Effector memory CD4-positive, alpha-beta T cell (primary cell): ENCODE measurements at places on chromosomes 16 and 17.

- no peak for DNase-seq
Measured at GRCh38 chr16:86357950-86358349, 152.4 kb upstream of the FOXF1 start.

DNA sequence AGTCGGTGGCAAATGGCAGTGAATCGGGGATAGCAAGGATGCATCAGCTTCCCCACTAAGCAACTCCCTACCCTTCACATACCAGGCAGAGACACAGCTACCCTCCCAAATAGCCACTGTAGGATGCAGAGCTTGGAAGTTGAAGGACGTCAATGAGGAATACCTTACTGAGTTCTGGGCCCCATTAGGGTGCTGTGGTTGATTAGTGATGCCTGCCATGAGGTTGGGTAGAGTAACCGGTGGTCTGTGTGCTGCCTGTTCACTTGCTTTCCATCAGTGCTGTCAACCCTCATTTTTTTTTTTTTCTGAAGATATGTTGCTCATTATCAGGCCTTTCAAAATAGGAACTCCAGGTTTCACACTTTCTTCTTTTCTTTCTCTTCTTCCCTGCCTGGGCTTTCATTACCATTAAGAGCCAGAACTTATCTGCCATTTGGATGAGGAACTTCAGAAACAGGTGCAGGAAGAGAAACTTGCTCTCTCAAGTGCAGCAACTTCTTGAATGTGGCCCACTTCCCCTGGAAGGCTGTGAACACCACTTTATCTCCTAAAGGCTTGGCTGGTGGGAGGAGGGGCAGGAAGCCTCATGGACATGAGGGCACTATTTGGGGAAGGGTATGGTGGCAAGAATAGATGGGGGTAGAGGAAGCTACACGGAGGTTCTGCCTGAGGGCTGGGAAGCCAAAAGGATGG lies 183.5 kb downstream of the NTN1 start:
- no peak for DNase-seq

DNA sequence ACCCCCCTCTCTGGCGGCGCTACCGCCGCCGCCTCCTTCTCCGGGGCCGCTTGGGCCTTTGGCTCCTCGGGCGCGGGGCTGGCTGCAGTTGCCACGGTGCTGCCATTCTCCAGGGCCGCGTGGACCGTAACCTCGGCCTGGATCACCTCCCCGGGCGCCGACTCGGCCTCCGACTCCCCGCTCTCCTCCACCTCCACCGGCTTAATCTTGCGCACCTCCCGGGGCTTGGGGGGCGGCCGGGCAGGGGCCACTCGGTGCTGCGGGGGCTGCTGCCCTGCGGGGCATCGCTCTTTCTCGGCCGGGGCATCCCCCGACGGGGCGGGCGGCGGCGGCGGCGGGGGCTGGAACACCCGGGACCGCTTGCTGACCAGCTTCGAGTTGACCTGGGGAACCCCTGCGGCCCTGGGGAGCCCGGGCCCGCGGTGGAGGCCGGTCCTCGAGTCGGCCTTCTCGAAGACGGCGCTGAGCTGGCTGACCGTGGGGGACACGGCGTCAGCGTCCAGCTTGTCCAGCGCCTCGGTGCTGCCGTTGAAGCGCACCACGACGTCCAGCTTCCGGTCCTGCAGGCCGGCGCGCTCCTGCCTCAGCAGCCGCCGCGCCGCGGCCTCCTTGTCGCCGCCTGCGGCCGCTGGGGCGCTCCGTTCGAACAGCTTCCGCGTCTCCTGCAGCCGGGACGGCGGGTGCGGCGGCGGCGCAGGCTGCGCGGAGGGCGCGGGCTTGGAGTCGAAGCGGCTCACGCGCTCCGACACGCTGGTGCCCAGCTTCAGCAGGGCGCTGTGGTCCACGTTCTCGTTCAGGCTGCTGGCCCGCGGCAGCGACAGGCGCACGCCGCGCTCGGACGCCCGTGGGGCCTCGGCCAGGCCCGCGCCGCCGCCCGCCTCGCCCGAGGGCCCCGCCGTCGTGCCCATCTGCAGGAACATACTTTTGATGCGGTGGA lies 792 bp downstream of the PPP1R9B start:
- DNase-seq = no peak

- DNase-seq = no peak
Measured at GRCh38 chr16:48901712-48902374, 291.9 kb upstream of the N4BP1 start.

DNA sequence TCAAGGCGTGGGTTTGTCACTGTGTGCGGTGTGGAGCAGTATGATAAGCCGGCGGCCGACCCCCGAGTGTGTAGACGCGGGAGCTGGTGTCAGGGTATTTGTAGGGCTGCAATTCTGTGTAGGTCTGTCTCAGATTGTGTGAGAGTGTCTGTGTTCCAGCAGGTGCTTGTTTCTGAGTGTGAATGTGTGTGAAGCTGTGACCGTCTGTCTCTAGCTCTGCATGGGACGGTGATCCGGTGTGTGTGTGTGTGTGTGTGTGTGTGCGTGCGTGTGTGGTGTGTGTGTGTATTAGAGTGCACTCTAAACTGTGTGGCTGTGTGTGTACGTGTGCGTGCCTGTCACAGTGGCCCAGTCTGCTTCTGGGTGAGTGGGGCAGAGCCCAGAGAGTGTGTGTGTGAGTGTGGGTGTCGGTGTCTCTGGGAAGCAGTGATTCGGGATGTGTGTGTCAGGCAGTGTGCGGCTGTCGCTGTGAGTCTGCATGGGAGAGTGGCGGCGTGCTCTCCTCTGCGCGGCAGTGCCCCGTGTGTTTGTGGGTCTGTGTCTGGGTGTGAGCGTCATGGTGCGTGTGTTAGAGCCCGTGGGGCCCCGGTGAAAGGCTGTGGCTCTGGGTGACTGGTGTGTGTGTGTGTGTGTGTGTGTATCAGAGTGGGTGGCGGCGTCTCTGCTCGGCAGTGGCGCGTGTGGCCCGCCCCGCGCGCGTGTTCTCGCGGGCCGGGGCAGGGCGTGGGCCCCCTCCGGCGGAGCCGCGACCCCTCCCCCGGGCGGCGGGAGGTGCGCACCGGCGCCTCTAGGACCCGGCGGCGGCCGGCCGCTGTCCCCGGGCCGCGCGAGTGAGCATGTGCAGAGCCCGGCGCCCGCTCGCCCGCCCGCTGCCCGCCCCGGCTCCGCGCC lies at the start of gene WSCD1:
WSCD1 (plus strand) TSS at position 841 of the 891 bp plus-strand sequence. CDS start 10,280 bp downstream, outside the sequence.
- no peak for DNase-seq

DNA sequence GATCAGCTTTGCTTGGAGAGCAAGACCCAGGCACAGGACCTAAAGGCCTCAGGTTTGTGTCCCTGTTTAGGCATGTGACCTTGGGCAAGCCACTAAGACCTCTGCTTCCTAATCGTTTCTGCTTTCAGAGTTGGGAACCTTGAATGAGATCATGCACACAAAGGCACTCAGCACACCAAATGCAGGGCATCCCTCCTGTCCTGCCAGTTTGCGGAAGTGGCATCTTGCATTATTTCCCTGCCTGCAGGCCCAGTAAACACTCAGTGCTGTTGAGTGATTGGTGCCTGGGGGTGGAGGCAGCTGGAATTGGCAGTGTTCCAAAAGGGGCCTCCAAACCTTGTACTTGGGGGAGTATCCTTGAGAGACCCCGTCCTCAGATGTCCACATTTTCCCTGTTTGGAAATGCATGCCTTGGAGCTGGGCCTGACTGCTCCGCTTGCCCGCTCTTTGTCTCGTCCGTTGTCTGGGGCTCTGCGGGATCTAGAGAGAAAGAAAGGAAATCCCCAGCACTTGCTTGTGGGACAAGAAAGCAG lies 28.7 kb downstream of the MRM1 start:
- DNase-seq = no peak

DNA sequence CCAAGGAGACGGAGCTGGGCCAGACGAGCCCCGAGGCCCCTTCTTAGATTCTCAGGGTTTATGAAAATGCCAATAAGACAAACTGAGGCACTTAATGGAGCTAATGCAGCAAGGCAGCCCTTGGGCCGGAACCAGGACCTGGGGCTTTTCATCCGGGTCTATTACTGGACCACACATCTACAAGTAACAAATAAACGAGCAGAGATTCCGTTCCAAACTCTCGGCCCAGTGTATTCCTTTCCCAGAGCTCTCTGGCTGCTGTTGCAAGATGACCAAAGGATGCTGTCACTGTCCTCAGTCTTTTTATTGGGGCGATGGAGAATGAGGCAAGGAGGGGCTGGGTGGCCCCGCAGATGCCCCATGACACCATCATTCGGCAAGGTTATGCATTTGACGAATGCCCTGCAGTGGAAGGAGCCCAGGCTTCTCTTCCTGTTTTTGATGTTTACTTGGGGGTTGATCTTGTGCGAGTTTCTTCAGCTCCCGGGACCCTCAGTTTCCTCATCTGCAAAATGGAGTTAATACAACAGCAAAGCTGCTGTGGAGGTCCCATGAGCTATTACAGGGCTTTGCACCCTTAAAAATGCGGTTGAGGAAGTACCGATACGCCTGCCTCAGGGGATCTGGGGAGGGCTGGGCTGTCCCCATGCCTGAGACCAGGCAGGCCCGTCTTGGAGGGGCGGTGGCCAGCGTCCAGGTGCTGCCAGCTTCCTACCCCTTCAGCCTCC lies 1.1 kb upstream of the NTN1 start:
- no peak for DNase-seq

DNA sequence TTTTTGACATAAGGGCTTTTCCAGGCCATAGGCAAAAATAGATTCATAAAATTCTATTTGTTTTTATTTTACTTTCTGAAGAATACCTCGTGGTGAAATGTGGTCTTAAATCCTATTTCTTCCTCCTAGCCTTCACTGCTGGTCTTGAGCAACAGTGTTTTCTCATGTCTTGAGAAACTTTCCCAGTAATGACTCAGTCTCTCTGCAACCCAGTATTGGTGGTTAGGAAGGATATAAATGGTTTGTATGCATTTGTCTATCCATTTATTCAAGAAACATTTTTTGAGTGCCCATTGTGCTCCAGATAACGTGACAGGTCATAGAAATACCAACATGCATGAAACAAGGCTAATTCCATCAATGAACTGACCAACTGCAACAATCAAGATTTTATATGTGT lies 213.9 kb downstream of the TMEM114 start:
- no peak for DNase-seq

- DNase-seq = no peak
Measured at GRCh38 chr17:77619326-77619725, 339.2 kb upstream of the TNRC6C start.

- DNase-seq = no peak
Measured at GRCh38 chr17:83057397-83057761, 22.0 kb upstream of the METRNL start.

GRCh38 chr16:58685084-58685449 lies 497 bp upstream of the SLC38A7 start:
- no peak for DNase-seq

DNA sequence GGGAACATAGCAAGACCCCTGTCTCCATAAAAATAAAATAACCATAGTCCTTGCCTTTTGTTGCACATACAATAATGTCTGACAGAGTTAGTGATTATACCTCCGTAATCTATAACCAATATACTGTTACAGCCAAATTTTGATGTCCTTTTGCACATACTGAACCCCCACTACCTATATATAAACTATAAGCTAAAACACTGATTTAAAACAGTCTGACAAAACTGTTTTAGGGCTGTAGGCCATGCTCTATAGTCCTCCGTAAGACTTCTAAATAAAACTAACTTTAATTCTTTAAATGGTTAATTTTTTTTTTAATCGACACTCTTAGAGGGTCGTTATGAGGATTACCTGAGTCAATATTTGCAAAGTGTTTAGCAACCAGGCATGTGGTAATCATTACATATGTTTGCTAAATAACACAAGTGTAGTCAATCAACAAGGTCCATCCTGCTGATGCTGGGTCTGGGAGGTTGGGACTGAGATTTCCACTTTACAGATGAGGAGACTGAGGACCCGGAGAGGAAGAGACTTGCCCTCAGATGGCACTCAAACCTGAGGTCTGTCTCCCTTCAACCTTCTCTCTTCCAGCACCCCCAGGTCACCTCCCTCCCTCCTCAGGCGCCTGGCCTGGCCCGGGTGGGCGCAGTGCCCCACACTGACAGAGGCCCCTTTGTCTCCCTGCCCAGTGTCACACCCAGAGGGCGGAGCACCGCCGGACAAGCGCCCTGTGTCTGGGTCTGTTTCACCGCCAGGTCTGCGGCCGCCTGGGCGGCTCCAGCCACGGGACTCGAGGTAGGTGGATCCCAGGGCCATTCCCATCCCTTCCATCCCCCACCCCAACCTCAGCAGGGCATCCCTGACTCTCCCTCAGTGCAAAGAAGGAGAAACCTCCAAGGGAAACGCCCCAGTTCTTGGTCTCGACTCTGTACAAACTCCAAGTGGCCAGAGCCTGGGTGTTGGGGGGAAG lies 10.3 kb downstream of the ZNF385C start:
- no peak for DNase-seq

- no peak for DNase-seq
Measured at GRCh38 chr17:45990886-45991285, 8.2 kb upstream of the STH start.

- DNase-seq = no peak
Measured at GRCh38 chr17:56926704-56927103, 12.9 kb upstream of the TRIM25 start.

GRCh38 chr16:59400830-59401229 lies 666.7 kb upstream of the GOT2 start:
- DNase-seq = no peak
